ENCODE measurements at places on chromosomes 5 and 9.

- DNase-seq = no peak
These were observed 230.9 kb downstream of the GAS1 start for GRCh38 chr9:86716326-86716922.

DNA sequence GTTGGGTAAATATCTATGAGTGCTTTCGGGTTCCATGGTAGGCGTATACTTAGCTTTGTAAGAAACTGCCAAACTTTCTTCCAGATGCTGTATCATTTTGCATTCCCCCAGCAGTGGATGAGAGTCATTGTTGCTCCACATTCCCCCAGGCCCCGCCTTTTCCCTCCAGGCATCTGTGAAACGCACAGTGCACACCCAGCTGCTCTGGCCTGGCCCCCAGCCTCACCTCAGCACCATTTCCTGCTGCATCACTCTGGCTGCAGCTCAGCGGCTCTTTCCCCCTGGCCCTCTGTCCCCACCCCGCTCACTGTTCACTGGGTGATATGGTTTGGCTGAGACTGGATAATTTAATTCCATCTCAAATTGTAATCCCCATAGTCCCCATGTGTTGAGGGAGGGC lies 76.6 kb upstream of the SPTLC1 start:
- DNase-seq = no peak

- peak; percentile 14 for DNase-seq
These were observed 1709.6 kb upstream of the WWC1 start for GRCh38 chr5:166581826-166582225.

DNA sequence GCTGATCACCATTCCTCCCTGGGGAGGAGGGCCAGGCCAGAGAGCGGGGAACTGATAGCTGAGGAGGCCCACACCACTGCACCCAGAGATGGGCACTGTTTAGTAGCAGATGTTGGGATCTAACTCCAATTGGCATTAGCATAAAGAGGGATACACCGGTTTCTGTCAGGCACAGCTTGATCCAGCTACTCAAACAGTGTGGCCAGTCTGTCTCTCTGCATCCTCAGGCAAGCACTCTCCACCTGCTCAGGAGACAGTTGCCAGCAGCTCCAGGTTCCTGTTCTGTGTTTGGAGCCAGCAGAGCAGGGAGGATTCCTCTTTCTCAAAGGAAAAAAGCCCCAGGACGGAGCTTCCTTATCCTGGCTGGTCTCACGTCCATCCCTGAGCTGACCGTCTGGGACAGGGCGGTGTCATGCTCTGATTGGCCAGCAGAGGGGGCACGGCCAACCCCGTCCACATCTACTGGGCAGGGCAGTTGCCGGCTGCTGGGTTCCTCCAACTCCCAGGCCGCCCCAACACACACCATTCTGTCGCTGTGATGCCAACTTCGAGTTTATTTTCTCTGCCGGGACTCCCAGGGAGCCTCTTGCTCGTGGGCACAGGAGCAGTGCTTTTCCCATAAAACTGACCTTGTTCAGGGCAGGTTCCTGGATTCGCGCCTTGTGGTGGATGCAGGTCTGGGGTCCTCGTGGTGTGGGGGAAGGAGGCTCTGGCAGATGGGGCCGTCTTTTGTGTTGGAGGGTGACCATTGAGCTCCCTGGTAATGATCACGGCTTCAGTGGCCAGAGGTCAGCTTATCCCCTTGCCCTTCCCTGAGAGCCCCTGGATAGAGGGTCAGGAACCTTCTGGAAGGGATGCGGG lies 47.9 kb downstream of the COL5A1 start:
- peak; percentile 54 for DNase-seq

GRCh38 chr9:117014061-117014460 lies 327.0 kb downstream of the TRIM32 start:
- DNase-seq = no peak

DNA sequence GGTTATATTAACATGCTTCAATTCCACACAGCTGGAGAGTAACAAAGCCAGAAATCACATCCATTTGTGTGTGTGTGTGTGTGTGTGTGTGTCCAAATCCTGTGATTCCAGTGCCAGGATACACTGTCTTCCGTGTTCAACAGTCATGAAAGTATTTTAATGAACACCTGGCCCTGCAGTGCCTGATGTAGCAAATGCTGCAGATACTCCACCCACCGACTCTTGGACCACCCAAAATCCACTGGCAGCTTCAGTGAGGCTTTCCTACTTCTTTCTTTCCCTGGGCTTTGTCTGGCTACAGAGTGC lies 13.1 kb upstream of the INSYN2B start:
- no peak for DNase-seq

DNA sequence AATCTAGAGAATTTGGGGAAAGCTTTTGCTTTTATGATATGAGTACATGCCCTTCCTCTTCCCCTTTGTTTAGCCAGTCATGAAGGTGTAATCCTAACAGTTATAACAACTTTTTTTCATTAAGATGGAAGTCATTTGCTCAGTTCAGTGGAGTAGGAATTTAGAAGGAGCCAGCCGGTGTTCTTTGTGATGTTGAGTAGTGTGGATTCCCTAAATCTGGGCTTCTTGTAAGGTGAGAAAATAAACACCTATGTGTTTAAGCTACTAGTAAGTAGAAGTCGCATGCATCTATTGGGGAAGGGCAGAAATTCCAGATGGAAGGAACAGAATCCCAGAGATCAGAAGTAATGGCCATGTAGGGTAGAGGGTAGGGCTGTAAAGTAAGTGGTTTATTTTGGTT lies 13.6 kb upstream of the CNTLN start:
- no peak for DNase-seq
